ENCODE measurements at places on chromosomes 6 and 20.

DNA sequence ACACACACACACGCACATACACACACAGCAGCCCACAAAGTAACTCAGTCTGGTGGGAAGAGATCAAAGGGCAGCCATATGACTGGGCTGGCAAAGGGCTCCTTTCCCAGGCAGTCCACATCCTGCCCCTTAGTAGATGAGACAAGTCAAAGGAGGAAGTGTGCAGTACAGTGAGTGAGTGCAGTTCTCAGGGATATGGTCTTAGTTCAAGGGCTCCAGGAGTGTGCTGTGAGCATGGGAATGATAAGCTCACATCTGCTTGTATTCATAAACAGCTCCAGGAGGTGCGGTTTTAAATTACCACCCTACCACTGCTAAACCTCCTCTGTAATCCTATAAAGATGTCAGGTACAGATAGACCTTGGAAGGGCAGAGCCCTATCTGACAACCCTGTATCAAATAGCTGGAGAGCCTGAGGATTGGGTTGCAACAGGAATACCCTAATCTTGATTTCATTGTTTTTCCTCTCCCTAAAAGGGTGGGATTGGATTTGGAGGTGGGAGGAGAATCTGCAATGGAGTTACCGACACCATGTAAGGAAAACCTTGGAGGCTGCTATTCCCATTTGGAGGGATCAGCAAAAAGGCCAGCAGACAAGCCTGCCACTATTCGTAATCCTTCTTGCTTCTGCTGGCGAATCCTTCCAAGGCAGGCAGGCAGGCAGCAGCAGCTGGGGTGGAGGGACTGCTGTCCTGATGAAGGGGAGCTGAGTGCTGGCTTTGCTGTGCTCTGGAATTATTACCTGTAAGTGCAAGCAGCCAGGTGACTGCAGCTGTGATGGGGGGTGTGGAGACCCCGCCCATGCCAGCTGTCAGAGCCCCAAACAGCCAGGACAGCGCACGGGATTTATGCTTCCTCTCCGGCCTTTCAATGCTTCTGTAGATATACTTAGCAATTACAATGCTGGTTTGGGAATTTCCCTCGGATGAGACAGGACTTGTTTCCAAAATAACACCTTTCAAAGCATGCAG is 342.7 kb downstream of the PRL start:
- peak; percentile 81 for DNase-seq

GRCh38 chr6:15874326-15874725 is 211.5 kb upstream of the DTNBP1 start:
- DNase-seq, result no peak

GRCh38 chr6:12473494-12473893 is 183.3 kb downstream of the EDN1 start:
- no peak for DNase-seq

DNA sequence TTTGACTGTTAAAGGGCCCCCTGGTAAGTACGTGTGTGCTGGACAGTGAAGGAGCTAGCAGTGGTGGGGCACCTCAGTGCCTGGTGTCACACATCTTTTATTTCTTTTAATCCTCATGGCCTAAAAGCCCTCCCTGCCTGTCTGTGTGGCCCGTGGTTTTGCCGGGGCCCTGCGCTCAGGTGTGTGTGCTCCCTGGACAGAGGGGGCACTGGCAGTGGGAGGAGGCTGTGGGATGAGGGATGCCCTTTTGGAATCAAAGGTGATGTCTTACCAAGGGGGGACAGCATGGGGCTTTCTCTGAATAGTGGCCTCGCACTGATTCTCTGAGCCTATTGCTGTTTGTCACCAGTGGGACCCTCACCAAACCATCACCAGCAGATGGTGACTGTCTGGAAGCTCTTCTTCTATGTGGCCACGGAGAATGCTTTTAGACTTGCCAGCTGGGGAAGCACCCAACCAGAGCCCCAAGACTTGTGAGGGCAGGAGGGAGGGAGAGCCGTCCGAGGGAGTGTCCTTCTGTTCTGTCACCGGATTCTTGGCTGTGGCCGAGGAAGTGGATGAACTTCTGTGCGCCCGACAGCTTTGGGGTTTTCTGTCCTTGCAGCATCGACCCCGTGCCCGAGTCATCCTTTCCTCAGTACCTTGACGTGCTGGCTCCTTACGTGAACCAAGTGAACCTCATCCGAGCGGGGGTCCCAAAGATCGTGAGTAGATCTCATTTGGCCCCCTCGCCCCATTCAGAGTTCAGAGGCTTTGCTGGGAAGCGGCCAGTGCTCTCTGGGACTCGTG is 18.1 kb downstream of the PNLDC1 start:
- DNase-seq, result no peak

- no peak for DNase-seq
Measured at GRCh38 chr6:89134723-89135122, 11.1 kb upstream of the PM20D2 start.

DNA sequence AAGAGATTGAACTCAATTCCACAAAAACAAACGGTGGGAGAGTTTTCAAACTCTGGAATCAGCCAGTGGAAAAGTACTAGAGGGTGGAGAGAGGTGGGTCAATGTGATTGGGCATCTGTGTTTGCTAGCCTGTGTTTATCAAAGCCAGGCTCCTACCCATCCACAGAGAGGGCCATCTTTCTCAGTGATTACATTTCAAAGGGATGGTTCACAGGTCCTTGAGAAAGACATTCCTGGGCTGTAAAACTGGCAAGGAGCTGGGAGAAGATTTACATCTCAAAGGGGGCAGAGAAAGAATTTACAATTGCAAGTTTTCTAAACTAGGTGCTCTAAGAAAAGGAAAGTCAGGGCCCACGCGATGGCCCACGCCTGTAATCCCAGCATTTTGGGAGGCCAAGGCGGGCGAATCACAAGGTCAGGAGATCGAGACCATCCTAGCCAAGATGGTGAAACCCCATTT is 146.8 kb upstream of the UST start:
- DNase-seq, result no peak

DNA sequence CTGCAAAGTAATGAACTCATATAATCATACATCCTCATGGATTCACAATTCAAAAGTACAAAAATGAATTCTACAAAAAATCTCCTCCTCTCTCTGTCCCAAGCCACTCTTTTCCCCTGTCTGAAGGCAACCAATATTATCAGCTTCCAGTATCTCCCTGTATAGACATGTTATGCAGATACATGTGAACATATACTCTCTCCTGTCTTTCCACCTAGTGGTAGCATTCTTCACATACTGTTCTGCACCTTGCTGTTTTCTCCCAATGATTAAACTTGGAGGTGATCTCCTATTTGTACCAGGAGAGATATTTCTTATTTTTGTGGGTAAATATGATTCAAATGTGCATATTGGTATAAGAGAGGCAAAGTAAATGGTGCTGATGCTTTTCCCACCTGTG is 416.4 kb downstream of the EPM2A start:
- no peak for DNase-seq

- DNase-seq, result no peak
Measured at GRCh38 chr6:136550045-136550329, 235 bp downstream of the MAP7 start.

DNA sequence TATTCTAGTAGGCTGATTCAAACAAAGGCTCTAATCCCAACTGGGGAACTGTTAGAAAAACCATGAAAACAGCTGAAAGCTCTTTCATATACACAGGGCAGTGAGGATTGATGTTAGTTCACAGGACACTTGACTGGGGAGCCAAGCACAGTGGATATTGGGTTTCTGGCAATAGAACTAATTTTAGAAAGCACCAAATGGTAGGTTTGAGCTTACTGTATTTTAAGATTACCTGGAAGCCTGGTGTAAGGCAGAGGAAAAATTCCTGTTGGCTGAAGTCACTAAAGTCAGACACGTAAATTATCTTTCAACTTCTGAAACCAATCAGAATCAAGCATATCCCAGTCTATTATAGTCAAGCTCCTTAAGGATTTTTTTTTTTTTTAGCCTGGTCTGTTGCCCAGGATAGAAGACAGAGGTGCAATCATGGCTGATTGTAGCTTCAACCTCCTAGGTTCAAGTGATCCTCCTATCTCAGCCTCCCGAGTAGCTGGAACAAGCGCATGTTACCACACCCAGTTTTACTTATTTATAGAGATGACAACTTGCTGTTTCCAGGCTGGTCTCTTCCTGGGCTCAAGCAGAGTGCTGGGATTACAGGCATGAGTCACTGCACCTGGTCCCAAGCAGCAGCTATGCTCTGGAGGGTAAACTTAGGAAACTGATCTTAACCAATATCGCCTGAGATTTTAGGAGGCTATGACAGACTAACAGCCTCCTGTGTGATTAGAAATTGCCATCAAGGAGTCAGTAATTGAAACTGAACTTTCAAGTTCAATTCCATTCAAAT is 32.5 kb upstream of the SYNCRIP start:
- no peak for DNase-seq

DNA sequence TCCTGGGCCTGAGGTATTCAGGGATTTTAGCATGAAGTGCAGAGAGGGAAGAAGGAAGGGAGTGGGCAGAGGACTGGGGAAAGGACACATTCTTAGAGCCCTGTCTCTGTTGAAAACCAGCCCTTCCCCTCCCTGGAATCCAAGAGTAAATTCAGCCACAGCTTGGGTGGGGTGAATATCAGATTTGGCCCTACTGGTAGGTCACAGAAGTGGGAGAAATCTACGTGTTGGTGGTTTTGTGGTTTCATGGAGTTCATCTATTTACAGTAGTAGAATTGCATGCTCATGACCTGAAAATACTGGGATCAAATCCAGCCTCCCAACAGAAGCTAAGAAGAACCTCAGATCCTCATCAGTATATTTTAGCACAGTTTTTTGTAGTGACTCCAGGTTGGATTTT is 404.4 kb downstream of the BMP2 start:
- no peak for DNase-seq

DNA sequence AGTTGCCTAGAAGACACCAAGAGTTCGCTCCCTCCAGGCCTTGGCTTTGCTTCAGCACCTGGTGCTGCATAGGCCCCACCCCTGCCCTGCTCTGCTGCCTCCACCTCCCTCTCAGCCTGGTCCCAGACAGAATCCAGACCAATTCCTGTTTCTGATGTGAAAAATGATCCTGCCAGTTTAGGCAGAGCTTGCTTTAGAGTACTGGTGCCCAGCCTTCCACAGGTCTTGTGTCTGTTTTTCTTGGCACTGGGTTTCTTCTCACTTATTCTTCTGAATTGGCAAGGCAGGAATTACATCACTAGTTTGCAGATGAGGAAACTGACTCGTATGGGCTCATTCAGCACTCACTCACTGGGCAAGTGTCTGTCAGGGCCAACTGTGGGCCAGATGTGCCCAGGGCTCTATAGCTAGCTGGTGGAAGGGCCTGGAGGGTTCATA is 53.0 kb downstream of the HLA-A start:
- DNase-seq, result no peak

GRCh38 chr6:159831373-159831679 is 31.2 kb downstream of the PNLDC1 start:
- DNase-seq, result no peak

- peak; percentile 72 for DNase-seq
Measured at GRCh38 chr6:125102891-125103290, 50.7 kb upstream of the TPD52L1 start.

DNA sequence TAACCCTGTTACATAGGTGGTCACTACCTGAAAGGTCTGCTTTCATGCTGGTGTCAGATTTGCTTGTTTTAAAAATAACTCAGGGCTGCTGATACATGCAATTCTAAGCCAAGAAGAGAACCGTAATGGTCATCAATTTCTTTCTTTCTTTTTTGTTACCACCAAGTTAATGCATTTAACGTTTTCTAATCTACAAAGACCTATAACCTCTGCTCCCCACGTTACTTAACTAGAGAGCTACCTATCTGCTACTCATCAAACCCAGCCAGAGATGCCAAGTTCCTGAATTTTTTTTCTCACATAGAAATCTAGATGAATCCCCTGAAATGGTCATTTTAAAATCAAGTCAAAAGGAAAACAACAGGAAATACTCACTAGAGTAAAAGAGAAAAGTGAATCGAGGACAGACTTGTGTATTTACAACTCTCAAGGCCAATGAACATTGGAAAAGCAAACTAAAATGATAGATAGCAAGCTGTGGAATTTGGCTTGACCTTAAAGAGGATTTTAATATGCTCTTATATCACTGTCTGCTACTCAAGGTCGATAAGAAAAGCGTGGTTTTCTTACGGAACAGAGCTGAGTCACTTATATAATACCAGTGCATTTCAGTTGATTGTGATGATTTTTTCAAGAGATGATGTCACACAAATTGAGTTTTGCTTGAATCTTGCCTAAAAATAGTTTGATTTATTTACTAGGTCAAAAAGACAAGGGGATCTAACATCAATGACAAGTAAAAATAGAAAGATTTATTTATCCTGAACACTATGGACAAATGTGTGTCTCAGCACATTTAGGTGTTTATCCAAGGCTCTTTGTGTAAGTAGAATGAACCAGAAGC is 67.9 kb downstream of the SGK1 start:
- no peak for DNase-seq

DNA sequence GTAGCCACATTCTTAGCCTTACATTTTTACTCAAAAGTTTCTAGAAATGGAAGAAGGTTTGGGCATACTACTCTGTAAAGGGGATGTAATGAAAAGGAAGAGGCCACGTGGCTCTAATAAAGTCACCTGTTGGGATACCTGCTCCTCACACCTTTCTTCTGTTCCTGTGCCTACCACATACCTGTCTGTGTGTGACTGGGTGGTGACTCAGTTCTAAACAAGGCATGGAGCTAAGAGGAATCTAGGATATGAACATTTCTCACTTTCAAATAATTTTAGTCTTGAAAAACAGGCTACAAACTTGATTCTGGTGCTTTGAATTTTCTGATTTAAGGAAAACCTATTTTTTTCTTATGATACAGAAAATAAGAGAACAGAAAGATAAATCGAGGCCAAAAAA is 363.6 kb downstream of the RFPL4B start:
- no peak for DNase-seq

DNA sequence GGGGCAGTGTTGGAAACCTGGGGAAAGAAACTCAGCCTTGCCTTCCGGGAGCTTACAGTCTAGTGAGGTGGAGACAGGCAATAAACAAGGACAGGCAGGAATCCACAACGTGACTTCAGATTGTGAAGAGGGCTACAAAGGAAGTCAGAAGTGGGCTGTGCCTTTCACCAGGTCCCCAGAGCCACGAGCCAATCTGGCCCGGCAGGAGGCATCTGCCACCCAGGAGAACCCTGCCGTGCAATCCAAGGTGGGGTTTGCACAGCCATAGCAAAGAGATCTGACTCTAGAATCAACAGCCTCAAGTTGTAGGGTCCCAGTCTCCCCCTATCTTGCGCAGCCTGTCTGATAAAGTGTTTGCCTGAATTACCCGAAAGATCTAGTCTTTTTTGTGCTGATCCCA is 5.5 kb downstream of the SLC32A1 start:
- no peak for DNase-seq
